Diencephalon (tissue), 1 donor: ENCODE measurements at places on chromosomes 12 and 14. TPM values are rescaled to one million over a fixed set of nuclear protein-coding genes. Genes with fewer than 3 reads are reported as not detected.

CLEC4A gene
- total RNA-seq: 1.4 TPM

NFE2 gene
- total RNA-seq: 1.8 TPM

CCDC38 gene
- not detected for total RNA-seq

CMA1 gene
- total RNA-seq: not detected

APOF gene
- not detected for total RNA-seq

FOXA1 gene
- 3.7 TPM for total RNA-seq

KRT86 gene
- 0.46 TPM for total RNA-seq

NPFF gene
- 1.2 TPM for total RNA-seq

RNASE7 gene
- not detected for total RNA-seq

LGMN gene
- total RNA-seq: 50.7 TPM

TMEM63C gene
- 12.7 TPM for total RNA-seq

MEG3 gene
- 487 TPM for total RNA-seq

RBM19 gene
- total RNA-seq: 21.9 TPM

P2RX4 gene
- total RNA-seq: 8.8 TPM
